ENCODE measurements at places on chromosomes 13 and 19.
A peak's percentile ranks its signal among the peaks of the same experiment; 100 is the strongest.

- no peak for DNase-seq
Measured at GRCh38 chr19:50155520-50156109, 7.5 kb downstream of the IZUMO2 start.

GRCh38 chr19:1121395-1121794, 17.6 kb downstream of the GPX4 start:
- DNase-seq: no peak

DNA sequence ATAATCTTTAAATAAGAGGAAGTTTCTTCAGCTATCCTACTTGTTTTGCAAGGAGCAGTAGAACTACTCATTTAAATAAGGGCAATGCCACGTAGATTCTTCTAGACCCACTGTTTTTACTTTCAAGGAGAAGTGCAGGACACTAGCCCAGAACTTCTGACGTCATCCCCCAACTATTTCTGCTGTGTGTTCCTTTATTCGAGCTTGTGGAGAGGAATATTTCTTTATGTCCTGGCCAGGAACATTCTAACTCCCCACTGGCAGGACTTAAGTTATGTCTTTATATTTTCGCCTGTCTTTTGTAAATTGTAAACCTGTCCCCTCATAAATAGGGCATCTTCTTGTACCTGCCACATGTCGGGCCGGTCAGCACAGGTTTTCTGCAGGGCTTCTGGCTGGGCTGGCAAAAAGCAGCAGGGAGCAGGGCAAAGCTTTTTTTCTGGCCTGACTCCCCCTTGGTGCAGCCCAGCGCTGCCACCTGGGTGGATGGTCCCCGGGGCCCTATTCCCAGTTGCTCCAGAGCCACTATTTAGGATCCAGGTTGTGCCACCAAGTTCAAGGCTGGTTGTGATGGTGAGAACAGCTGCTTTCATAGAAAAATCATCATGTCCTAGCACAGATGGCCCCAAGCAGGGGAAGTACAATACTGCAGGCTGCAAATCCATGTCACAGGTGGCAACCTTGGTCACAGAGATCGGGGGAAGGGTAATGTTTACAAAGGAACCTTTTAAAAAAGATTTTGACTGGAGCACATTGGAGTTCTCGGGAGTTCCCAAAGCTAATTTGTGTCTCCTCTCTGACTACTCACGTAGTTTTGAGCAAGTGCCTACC, 1.8 kb downstream of the MBNL2 start:
- peak; percentile 78 for DNase-seq

DNA sequence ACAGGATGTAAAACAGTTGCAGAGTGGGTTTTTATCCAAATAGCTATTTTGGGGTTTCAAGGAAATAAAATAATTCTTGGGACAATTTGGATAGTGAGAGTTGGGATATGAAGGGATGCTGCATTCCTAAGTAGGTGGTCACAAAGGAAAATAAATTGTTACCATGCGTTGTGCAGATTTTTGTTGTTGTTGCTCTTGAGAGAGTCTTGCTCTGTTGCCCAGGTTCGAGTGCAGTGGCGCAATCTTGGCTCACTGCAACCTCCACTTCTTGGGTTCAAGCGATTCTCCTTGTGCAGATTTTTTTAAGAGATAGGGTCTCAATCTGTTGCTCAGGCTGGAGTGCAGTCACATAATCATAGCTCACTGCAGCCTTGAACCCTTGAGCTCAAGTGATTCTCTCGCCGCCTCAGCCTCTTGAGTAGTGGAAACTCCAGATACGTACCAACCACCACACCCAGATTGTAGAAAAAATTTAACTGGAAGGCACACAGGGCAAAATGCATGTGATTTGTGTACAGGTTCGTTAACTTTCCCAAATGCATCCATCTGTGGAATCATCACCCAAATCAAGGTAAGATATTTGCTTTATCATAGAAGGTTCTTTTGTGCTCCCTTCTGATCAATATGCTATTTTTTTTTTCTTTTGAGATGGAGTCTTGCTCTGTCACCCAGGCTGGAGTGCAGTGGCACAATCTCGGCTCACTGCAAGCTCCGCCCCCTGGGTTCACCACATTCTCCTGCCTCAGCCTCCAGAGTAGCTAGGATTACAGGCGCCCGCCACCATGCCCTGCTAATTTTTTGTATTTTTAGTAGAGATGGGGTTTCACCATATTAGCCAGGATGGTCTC, 16.0 kb downstream of the SLC1A5 start:
- no peak for DNase-seq

DNA sequence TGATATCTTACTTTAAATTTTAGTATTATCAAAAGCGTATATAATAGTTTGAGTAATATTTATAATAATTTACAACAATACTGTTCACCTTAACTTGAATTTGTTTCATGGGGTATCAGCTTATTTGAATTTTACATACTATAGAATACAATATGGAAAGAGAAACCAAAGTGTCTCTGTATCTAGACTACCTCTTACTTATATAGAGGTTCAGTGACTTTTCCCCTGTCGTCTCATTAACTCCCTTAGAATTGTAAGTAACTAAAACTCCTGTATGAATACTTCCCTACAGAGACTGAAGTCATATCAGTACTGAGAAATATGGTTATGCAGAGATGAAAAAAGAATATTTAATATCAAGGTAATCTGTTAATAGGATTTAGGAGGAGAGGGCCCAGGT, 26.8 kb downstream of the COG6 start:
- no peak for DNase-seq

DNA sequence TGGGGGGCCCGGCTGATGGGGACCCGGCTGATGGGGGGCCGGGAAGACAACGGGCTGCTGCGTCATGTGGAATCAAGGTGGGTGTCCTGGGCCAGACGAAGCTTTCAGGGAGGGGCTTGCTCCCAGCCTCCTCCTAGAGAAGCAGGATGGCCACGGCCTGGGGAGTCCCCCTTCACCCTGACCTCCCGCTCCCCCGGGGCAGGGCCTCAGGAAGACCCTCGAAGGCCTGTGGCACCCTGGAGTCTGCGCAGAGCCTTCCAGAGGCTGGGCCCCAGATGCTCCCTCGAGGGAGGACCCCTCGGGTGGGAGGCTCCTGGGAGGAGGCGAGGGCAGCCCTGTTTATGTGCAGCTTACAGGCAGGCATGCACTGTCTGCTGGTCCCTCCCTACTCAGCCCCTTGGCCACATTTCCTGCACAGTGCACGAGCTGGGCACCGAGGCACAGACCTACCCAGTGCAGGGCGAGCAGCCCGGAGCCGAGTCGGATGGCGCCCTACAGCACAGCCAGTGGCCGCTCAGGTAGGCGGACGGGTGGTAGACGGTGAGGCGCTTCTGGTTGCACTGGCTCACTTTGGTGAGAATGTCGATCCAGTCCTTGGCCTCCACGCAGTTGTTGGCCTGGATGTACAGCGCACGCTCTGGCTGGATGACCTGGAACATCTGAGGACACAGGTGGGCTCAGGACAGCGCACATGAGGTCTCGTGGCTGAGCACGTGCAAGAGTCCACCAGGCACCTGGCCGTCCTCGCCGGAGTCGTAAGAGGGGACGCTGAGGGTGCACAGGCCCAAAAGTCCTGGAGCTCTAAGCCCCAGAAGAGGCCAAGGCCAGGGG, 22.4 kb upstream of the C13orf46 start:
- DNase-seq: no peak

DNA sequence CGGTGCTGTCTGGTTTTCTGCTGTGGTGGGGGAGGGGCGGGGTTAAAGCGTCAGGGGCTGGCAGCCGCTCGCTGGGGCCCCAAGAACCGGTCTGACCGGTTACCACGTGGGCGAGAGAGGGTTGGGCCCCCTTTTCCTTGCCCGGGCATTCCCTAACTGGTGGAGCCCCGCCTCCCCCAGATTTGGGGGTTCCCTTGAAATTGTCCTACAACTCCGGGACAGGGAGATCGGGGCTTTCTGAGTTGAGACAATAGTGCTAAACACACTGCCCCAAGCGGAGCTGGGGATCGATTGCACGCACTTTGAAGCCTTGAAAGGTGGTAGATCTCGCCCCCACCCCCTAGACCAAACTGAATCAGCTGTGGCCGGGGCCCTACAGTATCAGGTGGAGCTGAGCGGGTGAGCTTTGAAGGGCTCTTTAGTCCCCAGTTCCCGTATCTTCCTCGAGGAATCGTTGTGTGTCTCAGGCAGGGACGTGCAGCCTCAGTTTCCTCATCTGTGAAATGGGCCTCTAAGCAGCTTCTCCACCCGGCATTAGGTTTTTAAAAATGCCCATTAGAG, 4.8 kb downstream of the IER2 start:
- DNase-seq: no peak

- DNase-seq: peak; percentile 33
Measured at GRCh38 chr19:4140237-4140711, 13.2 kb upstream of the CREB3L3 start.

DNA sequence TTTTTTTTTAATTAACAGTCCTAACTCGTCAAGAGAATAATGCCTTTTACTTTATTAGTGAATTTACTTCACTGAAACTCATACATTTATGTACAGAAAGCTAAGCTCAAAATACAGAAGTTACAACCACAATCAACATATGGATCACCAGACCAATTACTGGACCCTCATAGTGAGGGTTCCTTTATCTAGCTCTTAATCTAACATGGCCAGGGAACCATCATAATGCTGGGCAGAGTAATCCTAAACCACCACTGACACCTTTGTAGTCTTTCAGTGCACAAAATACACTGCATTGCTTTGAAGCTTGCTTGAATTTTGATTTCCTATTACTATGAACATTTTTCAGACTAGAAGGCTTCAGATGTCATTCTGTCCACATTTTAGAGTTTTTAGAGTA, 1406.6 kb upstream of the PCDH9 start:
- no peak for DNase-seq

- no peak for DNase-seq
Measured at GRCh38 chr19:1240925-1241324, 626 bp upstream of the ATP5F1D start.

- no peak for DNase-seq
Measured at GRCh38 chr19:35592226-35592625, 6.3 kb downstream of the PMIS2 start.

GRCh38 chr13:76703216-76703615, 183.0 kb downstream of the KCTD12 start:
- DNase-seq: no peak

All from amniotic stem cell (primary cell).